ENCODE measurements at places on chromosomes 6 and 20.

DNA sequence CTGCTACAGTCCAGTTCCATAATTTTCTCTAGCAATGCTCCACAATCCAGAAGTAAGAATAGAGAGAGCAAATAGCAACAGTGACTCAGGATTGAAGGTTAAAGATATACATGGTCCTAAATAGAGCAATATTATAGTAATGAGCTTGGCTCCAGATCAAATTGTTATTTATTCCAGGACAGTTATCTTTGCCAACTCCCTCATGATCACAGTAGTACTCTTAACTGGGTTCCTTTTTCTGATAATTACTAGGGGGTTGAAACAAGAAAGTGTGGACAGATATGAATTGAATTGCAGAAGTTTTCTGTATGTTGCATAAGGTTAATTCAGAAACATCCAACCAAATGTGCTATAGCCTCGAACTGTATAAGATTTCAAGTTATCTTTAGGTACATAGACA is 11.9 kb downstream of the FAM184A start:
- DNase-seq: no peak
- no peak overlapping the region for H3K27ac ChIP-seq
- H3K4me3 ChIP-seq: no peak overlapping the region
- no peaks in the 10 kb centered on the region for H3K4me1 ChIP-seq
- H3K27me3 ChIP-seq: no peaks in the 10 kb centered on the region

GRCh38 chr6:97668716-97669115 is 385.7 kb upstream of the MMS22L start:
- H3K36me3 ChIP-seq: no peaks in the 10 kb centered on the region
- no peak overlapping the region for H3K4me3 ChIP-seq
- no peak for DNase-seq

DNA sequence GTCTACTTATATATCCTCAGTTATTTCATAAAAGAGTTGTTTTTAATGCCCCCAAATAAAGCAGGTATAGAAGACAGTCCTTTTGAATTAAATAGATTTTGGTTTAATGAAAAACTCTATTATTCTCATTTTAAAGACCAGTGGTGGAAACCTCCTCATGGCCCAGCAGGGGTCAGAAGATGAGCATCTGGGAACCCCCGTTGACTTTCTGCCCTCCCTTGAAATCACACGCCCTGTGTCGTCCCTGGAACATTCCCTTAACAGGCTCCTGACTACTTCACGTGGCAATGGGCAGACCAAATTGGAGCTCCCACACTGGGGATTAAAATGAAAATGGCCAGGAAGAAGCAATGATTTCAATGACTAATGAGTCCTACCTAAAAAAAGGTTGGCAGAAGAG is 220.9 kb downstream of the KIF16B start:
- no peak for DNase-seq
- no peak overlapping the region for H3K27ac ChIP-seq
- H3K36me3 ChIP-seq: peaks cover 12% of the 10 kb centered on the region
- no peaks in the 10 kb centered on the region for H3K27me3 ChIP-seq
- H3K4me3 ChIP-seq: no peak overlapping the region

DNA sequence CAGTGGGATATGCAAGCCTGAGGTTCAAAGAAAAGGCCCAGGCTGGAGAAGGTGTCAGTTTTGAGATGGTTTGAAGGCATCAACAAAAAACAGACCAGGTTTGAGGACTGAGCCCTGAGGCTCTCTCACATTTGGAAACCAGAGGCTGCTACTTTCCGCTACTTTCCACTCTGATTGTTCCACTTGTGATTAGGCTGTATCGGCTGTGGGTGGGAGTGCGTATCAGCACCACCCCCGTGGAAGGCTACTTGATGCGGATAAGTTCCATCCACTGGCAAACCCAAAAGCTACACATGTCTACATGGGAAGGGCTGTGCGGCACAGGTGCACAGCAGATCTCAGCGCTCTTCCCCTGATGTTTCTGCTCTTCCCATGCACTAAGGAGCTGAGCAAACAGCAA is 198.7 kb downstream of the GMPR start:
- peaks cover 28% of the 10 kb centered on the region for H3K4me1 ChIP-seq
- H3K27ac ChIP-seq: no peak overlapping the region
- H3K4me3 ChIP-seq: no peak overlapping the region
- no peaks in the 10 kb centered on the region for H3K36me3 ChIP-seq

DNA sequence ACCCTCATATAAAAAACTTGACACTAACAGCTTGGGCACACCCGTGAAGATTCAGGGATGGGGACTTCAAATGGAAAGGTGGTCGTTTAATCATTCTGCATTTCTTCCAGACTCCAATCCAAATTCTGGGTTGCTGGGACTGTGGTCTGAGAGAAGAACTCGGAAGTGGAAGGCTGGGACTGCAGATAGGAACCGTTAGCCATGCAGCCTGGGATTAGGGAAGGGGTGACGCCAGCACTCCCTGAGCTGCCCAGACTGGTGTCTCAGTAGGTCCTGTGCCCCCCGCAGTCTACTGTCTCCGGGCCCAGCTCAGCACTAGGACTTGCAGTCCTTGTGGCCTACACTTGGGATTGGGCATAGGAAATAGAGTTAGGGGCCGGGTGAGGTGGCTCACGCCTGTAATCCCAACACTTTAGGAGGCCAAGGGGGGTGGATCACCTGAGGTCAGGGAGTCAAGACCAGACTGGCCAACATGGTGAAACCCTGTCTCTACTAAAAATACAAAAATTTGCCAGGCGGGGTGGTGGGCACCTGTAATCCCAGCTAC is 511 bp upstream of the CLIC1 start:
- H3K27ac ChIP-seq: peak overlapping the region; percentile 89
- no peaks in the 10 kb centered on the region for H3K27me3 ChIP-seq

DNA sequence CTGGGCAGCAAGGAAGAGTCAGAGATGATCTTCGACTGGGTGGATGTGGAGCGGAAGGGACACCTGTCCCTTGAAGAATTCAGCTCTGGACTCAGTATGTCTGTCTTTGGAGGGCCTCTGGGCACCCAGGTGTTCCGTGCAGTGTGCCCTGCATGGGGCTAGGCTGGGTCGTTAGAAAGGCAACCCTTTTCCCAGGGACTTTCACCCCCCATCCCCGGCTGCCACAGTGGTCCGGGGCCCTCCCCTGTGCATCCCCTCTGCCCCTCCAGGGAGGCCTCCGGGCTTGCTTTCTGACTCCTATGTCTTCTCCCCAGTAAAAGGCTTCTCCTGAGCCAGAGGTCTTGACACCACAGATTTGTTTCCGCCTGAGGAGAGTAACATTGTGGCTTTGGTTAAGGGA is 16.2 kb downstream of the RAB44 start:
- no peak overlapping the region for H3K4me3 ChIP-seq
- H3K4me1 ChIP-seq: peaks cover 16% of the 10 kb centered on the region
- no peak for DNase-seq

DNA sequence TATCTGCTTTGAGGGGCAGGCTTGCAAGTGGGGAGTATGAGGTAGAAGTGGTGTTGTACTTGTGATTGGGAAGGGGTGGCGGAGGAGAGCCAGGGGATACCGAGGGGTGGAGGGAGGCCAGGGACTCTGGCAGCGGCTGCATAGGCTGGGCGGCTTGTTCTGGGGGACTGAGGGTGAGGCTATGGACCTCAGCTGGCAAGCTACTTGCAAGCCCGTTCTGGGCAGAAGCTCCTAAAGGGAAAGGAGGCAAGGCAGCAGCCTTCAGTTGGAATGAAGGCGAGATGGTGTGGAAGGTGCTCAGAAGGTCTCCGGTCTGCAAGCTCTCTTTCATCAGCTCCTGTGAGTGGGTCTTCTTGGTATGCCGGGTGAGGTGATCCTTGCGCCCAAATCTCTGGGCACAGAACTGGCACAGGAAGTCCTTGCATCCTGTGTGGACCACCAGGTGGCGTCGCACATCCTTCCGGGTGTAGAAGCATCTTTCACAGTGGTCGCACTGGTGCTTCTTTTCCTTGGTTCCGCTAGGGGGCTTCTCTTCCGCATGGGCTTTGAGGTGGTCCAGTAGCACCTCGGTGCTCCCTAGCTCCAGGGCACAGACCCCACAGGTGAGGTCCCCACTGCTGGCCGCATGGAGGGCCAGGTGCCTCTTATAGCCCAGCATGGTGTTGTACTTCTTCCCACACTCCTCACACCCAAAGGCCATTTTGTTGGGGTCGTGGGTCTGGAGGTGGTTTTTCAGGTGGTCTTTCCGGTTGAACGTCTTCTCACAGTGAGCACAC is 66.0 kb downstream of the PLAGL1 start:
- DNase-seq: no peak
- peaks cover 7% of the 10 kb centered on the region for H3K36me3 ChIP-seq
- H3K4me3 ChIP-seq: no peak overlapping the region
- no peaks in the 10 kb centered on the region for H3K27me3 ChIP-seq

All from suprapubic skin (tissue), 4 donors.